ENCODE measurements at places on chromosomes 6 and 20.

DNA sequence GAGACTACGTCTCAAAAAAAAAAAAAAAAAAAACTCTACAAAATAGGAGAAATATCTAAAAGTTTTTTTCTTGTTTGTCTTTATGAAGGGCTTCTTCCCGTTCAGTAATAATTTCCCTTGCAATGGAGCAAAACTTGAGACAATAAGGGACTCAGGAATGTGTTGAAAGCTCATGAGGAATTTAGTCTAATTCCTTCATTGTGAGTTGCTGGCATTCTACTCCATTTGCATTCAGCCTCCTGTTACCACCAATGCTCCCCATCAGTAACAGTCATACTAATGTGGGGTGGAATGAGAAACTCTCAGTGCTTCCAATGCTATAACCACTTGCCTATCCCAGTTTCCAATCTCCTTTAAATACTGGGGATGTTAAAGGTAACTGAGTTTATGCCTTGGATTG, 576.7 kb upstream of the AGPAT4 start:
- DNase-seq, result no peak

GRCh38 chr20:19253316-19253715, 40.9 kb downstream of the SLC24A3 start:
- DNase-seq, result peak; percentile 20

DNA sequence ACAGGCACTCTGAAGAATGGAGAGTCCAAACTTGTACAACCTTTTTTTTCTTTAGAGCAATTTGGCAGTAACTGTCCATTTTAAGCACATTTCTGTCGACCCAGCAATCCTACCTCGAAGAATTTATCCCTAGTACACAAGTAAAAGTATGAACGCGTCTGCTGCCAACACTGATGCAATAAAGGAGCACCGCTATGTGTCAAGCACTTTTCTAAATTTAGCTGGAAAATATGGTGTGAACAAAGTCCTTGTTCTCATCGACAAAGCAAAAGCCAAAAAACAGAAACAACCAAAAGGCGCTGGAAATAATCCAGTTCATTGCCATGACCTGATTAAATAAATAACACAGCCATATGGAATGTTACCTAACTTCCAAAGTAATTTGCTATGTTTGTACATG, 1.1 kb downstream of the DPM1 start:
- DNase-seq, result peak; percentile 27

DNA sequence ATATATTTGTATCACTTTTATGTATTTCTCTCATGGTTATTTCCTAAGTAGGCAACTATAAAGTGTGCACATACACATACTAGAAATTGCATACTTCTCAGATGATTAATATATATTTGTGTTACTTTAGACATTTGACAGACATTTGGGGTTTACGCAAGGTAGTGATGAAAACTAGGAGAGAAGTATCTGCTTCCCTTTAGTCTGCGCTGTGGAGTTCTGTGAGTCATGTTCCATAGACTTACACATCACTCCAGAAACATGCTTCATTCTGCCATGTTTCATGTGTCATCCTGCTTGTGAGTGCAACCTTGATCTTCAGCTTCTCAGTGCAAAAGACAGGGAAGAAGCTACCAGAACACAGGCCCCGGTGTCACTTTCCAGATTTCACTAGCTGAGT, 200.7 kb upstream of the BMP2 start:
- DNase-seq, result peak; percentile 93

DNA sequence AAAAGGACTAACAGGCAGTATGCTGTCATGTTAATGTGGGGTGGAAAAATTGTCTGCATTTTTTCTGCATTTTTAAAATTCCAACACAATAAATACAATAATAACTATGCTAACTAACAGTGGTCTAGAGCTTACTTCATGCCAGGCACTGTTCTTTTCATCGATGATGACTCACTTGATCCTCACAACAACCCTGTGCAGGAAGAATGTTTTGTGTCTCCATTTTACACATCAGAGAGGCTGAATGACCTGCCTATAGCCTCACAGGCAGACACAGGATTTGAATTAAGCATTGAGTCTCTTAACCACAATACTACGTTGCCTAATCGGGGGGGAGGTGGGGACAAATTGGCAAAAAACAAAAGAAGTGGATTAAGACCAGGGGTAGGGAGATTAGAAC, 26.9 kb upstream of the FANCE start:
- DNase-seq, result peak; percentile 90

DNA sequence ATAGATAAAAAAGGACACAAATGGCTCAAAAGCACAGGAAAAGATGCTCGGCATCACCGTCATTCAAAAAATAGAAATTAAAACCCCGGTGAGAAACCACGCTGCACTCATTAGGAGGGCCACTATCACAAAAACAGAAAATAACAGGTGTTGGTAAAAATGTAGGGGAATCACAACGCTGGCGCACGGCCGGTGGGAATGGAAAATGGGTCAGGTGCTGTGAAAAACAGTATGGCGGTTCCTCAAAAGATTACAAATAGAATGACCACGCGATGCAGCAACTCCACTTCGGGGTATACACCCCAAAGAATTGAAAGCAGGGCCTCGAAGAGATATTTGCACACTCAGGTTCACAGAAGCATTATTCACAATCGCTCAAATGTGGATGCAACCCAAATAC, 28.3 kb downstream of the NPEPL1 start:
- no peak for DNase-seq

- DNase-seq, result peak; percentile 10
Measured at GRCh38 chr6:166584853-166585429, 1.5 kb downstream of the RAMACL start.

- DNase-seq, result no peak
Measured at GRCh38 chr6:73314577-73315492, 39.2 kb downstream of the DPPA5 start.

All from fibroblast of gingiva (primary cell).